ENCODE measurements at places on chromosomes 3 and 15.
A peak's percentile ranks its signal among the peaks of the same experiment; 100 is the strongest.

DNA sequence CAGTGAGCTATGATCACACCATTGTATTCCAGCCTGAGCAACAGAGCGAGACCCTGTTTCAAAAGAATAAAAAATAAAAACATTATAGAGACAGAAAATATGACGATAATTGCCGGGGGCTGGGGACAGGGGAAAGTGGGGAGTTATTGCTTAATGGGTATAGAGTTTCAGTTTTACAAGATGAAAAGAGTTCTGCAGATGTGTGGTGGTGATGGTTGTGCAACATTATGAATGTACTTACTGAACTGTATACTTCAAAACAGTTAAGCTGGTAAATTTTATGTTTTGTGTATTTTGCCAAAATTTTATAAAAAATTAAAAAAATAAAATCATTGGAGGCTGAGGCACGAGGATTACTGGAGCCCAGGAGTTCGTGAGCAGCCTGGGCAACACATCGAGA lies 24.8 kb upstream of the ZNF774 start:
- no peak for DNase-seq

- no peak for DNase-seq
Observed at GRCh38 chr3:40387001-40387894, at the start of gene ENTPD3. ENTPD3 (plus strand) TSS chr3:40387184; CDS start chr3:40388058, 874 bp downstream.

DNA sequence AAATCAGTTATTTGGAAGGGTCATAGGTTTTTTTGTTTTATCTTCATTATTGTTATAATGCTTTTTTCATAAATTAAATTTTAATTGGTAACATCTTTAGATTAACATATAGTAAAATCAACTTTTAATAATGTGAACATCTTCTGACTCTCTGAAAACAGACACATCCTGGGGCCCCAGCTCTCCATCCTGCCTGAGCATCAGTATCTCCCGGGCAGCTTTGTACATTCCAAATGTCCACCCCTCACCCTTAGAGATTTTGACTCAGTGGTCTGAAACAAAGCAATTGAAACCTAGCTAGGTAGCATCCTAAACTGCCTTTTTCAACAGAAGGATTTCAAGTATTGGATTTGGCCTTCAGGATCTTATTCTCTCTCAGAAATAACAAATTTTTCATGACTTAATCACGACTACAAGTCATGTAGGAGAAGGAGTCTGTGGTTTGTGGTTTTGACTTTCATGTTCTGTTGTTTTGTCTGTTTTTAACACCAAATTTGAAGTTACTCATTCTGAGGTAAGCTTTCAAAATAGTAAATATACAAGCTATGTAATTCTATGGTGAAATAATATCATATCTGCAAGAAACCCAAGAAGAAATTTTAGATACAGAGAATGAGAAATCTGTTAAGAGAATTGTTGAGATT lies 147.3 kb upstream of the UBE2E2 start:
- peak; percentile 59 for DNase-seq

DNA sequence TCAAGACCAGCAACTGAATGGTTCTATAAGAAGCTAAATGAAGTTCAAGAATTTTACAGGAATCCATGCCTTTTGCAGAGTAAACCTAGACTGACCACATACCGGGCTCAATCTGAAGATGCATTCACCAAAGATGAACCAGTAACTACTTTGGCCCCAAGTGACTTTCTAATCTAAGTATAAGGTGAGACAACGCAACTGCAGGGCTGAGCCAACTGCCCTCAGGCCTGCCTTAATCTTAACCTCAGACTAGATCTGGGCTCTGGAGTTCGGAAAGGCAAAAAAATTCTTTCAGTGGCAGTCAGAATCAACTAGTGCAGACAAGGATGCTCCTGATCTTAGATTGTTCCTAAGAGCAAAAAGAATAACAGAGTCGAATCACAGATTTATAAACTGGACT lies 48.3 kb downstream of the EXD1 start:
- DNase-seq, result no peak

- no peak for DNase-seq
Observed at GRCh38 chr3:190617185-190617584, 103.3 kb downstream of the IL1RAP start.

- DNase-seq, result no peak
Observed at GRCh38 chr3:181329024-181329423, 339.5 kb upstream of the DNAJC19 start.

DNA sequence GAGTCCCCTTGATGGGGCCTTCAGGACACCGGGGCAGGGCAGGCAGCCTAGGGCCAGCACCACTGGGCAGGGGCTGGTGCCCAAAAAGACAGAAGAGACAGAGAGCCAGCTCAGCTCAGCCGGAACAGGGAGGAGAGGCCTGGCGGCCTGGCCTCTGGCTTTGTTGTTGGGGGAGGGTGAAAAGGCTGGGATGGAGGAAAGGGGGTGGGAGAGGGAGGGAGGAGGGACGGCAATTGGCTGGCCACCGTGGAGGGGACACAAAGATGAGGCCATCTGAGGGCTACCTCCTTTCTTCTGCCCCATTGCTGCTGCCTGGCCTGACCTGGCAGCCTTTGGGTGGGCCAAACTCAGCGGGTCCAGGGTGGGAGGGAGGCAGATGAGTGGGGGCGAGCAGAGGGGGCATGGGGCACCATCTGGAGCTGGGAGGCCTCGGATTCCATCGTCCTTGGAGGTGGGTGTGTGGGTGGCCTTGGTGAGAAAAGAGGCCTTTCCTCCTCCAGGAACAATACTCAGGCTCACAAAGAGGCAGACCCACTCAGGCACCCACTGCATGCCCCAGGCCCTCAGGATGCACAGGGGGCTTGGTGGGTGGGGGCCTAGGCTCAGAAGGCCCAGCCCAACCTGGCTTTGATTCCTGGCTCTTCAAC lies 9.3 kb downstream of the EFCC1 start:
- DNase-seq, result no peak

DNA sequence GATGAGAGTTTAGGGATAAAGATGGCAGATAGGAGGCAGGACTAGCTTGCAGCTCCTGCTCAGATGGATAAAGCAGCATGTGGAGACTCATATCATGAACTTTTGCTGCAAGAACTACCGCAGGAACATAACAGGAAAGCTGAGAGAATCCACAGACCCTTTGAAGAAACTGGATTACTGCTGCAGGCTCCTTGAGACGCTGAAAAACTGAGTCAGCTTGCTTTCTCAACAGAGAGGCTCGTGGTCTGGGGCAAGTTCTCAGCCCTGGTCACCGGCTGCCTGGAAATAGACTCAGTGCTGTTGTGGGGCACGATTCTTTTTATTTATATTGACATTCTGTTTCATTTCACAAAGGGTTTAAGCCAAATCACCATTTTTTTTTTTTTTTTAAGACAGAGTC lies 28.8 kb upstream of the TRIM59 start:
- DNase-seq, result no peak

GRCh38 chr3:40057077-40057476 lies 247.7 kb downstream of the MYRIP start:
- no peak for DNase-seq

DNA sequence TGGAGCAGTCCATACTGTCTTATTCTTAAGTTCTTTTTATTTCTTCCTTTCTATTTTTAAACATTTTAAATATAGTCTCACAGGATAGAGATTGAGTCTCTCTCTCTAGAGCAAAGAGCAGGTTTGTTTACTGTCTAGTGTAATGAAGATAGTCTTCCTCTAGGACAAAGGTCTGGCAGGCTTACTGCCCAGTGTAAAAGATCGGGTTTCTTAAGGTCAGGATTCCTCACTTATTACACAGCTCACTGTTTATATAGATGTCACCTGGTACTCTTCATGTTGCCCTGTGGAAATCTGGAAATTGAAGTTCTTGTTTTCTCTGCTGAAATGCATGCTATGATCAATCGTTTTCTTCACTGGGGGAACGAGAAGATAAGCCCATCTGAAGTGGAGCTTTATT lies 76.0 kb downstream of the ZBBX start:
- no peak for DNase-seq

DNA sequence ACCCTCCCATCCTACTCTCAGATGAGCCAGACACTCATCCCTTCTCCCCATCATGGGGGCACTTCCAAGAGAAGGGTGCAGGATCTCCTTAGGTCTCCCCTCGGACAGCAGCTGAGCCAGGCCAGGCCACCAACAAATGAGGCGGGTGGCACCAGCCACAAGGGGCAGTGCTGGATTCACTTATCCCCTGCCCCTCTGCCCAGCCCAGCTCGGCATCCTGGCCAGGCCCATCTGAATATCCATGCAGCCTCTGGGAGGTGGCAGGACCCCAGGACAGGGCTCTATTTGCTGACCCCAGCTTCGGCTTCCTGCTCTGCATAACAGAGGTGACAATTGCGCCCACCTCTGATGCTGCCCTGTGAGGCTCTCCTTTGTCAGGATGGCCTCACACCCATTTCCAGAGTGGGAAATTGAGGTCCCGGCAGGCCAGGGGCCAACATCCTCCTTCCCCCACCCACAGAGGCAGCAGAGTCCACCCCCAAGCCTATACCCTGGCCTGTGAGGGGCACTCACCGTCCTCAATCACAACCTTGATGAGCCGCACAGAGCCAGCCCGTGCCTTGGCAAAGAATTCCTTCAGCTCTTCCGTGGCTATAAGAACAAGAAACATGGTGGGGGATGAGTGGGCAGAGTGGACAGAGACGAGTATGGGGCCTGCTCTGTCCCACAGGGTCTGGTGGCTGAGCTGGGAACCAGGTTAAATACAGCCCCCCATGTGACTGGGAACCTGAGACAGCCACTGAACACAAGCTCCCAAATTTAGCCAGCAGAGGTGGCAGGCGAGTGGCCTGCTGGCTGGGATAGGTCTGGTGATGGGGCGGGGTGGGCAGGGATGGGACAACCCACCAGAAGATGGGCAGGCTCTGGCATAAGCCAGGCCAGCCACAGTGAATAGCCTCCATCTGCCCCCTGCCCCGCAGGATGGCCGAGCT lies 4.2 kb downstream of the TWF2 start:
- no peak for DNase-seq

DNA sequence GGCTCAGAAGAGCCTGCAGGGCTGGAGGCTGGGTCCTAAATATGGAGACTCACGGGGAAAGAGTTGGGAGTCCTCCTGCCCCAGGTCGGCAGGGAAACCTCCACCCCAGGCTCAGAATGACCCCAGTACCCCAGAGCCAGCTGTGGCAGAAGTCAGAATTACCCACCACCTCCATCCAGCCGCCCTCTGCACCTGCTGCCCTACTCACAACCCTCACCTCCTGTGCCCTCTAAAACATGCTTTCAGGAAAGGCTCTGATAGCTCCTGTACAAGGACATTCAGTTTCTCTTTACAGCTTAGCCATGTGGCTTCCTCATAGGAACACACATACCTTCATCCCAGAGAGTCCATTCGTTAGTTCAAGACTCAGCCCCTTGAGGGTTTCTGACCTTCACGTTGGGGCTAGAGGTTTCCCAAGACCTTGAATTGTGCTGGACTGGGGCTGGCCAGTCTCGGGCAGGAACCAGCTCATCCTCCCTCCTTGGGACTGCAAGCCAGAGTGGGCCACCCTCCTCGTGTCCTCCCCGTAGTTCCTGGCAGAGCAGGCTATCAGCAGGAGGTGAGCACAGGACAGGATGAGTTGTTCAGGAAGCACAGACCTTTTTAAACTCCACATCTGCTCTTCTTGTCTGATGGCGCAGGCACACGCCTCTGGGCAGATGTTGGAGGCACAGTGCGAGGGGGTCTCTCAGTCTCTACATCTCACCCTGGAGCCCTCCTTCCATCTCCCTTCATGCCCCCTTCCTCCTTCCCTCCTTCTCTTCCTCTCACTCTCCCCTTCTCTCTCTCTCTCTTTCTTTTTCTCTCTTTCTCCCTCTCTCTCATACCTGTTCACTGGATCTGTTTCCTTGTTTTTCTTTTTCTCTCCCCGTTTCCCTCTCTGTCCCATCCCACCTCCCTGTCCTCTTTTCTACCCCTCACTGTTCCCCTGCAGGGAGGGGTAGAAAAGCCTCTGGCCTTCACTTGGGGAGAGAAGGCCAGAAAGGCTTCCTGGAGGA lies 55.9 kb upstream of the NR2C2 start:
- DNase-seq, result no peak

DNA sequence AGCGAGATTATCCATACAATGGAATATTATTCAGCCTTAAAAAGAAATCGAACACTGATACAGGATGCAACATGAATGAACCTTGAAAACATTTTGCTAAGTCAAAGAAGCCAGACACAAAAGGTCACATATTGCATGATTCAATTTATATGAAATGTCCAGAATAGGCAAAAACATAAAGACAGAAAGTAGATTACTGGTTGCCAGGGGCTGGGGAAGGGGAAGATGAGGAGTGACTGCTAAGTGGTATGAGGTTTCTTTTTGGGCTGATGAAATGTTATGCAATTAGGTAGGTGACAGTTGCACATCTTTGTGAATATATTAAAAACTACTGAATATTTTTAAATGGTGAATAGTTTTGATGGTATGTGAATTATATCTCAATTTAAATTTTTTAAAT lies 38.3 kb downstream of the LRRFIP2 start:
- no peak for DNase-seq

DNA sequence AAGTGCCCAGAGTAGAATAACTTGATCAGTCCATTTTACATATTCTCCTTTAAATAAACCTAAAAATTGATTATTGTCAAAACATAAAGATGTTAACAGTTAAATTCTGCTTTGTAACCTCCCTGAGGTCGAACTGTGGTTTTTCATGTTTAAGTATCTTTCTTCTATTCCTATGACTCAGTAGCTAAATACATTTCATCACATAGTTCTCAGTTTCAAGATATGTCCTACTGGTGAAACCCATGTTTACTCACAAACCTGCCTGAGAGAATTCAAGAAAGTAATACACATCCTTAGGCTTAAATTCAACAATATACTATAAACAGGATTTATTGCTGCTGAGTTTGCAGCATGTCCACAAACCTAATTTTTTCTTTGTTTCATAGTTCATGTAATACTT lies 692.9 kb downstream of the ZPLD1 start:
- no peak for DNase-seq

DNA sequence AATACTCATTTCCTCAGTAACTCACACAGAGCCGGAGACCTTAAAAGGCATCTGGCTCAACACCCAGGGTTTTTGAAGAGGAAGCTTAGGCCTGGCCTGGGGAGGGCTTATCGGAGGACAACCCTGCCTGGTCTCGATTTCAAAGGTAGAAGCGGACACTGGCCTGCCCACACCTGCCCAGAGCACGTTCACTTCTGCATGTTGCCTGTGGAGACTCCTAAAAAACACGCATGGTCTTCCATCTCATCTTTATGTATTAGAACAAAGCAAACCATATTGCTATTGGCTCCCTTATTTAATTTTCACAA lies 55.5 kb upstream of the FURIN start:
- no peak for DNase-seq

- DNase-seq, result no peak
Observed at GRCh38 chr3:161766331-161766730, 269.7 kb downstream of the OTOL1 start.

DNA sequence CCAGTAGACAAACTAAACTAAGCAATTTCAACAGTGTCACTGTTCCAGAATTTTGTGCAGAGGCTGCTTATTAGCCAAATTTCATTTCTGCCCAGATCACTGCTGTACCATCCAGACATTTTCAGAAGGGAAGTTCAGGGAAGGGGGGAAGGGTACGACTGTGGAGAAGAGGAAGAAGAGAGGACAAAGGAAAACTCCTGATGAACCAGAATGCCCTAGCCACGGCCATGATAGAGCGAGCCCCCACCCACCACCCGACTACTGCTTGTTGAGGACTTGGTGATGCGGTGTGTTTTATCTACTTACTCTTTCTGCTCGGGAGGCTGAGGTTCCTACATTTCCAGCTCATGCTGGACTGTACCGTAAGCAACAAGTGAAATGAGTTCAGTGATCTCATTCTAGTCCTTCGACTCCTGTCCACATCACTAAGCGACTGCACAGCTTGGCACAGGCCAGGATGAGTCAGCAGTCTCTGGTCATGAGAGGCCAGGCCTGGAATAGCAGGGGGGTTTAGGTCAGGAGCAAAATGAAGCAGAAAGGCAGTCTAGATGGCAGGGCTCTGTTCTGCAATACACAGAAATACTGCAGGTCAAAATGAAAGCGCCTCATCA lies 330.8 kb downstream of the TIGIT start:
- peak; percentile 84 for DNase-seq

All from BJ (cell line).